Smooth muscle cell of trachea (primary cell): ENCODE measurements at places on chromosomes 16 and 17. TPM values are rescaled to one million over a fixed set of nuclear protein-coding genes. Genes with fewer than 3 reads are reported as not detected.

The NLRC3 gene
- total RNA-seq = 0.15 and 0.17 TPM in 2 replicates

The KCNJ18 gene
- not detected in 2 replicates for total RNA-seq

The DNAI2 gene
- not detected in 2 replicates for total RNA-seq

The TEX14 gene
- total RNA-seq = under 0.01 TPM in 1 of 2 replicates, not detected in the other

The KRTAP1-5 gene
- total RNA-seq = 2.2 TPM in 1 of 2 replicates, not detected in the other

The TP53TG3 gene
- total RNA-seq = not detected in 2 replicates

The KRT14 gene
- 0.17 and 3.1 TPM in 2 replicates for total RNA-seq

The KRT27 gene
- not detected in 2 replicates for total RNA-seq

The CTRL gene
- total RNA-seq = 0.33 and 0.44 TPM in 2 replicates

The PRSS8 gene
- not detected in 2 replicates for total RNA-seq

The KLHL10 gene
- 0.17 and 0.29 TPM in 2 replicates for total RNA-seq

The FOXN1 gene
- total RNA-seq = not detected in 2 replicates

The GNGT2 gene
- total RNA-seq = not detected in 2 replicates

The MRPS23 gene
- 26.1 and 27.6 TPM in 2 replicates for total RNA-seq

The EVI2A gene
- 9.6 and 15.3 TPM in 2 replicates for total RNA-seq

The PABPN1L gene
- not detected in 2 replicates for total RNA-seq

The CES1 gene
- total RNA-seq = 6.5 and 20.3 TPM in 2 replicates

The TSPOAP1 gene
- total RNA-seq = 0.15 and 0.50 TPM in 2 replicates

The INCA1 gene
- total RNA-seq = 0.66 TPM in 1 of 2 replicates, not detected in the other

The WDR81 gene
- total RNA-seq = 29.4 and 63.8 TPM in 2 replicates

The TMEM238L gene
- not detected in 2 replicates for total RNA-seq

The TBC1D3C gene
- not detected in 2 replicates for total RNA-seq

The GPR179 gene
- under 0.01 and 0.17 TPM in 2 replicates for total RNA-seq

The NHLRC4 gene
- 3.1 and 4.7 TPM in 2 replicates for total RNA-seq

The TAOK2 gene
- 59.2 and 87.8 TPM in 2 replicates for total RNA-seq

The SDR42E1 gene
- 0.15 and 0.50 TPM in 2 replicates for total RNA-seq

The FBXL16 gene
- 0.17 and 0.29 TPM in 2 replicates for total RNA-seq

The HSD17B1 gene
- 1.5 and 1.8 TPM in 2 replicates for total RNA-seq

The CSH1 gene
- total RNA-seq = not detected in 2 replicates

The ARHGAP23 gene
- 46.0 and 67.8 TPM in 2 replicates for total RNA-seq

The TBC1D26 gene
- total RNA-seq = under 0.01 TPM in 1 of 2 replicates, not detected in the other

The MT1G gene
- total RNA-seq = 0.58 TPM in 1 of 2 replicates, not detected in the other

The NLRP1 gene
- total RNA-seq = 24.4 and 53.8 TPM in 2 replicates

The TBC1D3I gene
- total RNA-seq = not detected in 2 replicates

The TBC1D28 gene
- total RNA-seq = not detected in 2 replicates

The CAPNS2 gene
- total RNA-seq = 0.99 and 1.7 TPM in 2 replicates

The FAM171A2 gene
- 3.5 and 15.2 TPM in 2 replicates for total RNA-seq

The FGF11 gene
- total RNA-seq = 0.58 and 2.8 TPM in 2 replicates

The AATK gene
- 0.15 and 0.66 TPM in 2 replicates for total RNA-seq

The CTF1 gene
- total RNA-seq = 3.3 and 6.1 TPM in 2 replicates
